ENCODE measurements at places on chromosomes 4 and X. TPM values are rescaled to one million over a fixed set of nuclear protein-coding genes. Genes with fewer than 3 reads are reported as not detected.

CCNQ gene
- total RNA-seq, result 59.8 TPM

SAGE1 gene
- 0.09 TPM for total RNA-seq

FOXP3 gene
- 0.14 TPM for total RNA-seq

ASB9 gene
- 21.0 TPM for total RNA-seq

ATP11C gene
- total RNA-seq, result 11.5 TPM

RIBC1 gene
- 0.53 TPM for total RNA-seq

Measured in A549 treated with Mapracorat at 1 μM for 4 hours (cell line).